ENCODE measurements at places on chromosomes 4 and X.
A peak's percentile ranks its signal among the peaks of the same experiment; 100 is the strongest.

- peak; percentile 45 for DNase-seq
These were observed 60.7 kb upstream of the PGM2 start for GRCh38 chr4:37765741-37766140.

DNA sequence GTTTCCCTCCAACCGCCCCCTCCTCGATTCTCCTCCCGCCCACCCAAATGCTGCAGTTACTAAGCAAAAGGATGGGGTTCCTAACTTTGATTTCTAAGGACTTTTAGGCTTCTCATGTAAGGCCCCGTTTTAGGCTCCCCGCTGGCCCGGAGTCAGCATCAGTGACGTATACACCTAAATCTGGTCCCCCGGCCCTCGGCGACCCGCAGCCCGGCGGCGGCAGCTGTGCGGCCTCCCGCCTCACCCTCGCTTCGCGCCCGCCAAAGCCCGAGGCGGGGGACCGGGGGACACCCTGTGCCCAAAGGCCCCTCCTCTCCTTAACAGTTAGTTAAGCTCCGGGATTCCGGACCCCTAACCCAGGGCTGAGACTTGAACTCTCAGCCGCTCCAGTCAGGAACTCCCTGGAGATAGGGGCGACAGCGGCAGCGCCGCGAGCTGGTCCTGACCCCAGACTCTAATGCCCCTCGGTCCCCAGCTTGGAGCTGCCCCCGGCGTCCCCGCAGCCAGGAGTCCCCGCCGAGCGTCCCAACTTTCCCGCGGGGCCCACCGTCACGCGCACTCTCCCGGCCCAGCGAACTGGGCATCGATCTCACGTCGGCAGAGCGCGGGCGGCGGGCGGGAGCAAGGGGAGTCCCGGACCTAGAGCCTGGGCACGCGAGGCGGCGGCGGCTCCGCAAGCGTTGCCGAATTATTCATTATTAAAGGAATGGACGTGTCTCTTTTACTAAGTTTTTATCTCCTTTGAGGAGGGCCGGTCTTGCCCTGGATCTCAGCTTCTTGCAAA is 1.5 kb upstream of the NR3C2 start:
- DNase-seq = peak; percentile 30

DNA sequence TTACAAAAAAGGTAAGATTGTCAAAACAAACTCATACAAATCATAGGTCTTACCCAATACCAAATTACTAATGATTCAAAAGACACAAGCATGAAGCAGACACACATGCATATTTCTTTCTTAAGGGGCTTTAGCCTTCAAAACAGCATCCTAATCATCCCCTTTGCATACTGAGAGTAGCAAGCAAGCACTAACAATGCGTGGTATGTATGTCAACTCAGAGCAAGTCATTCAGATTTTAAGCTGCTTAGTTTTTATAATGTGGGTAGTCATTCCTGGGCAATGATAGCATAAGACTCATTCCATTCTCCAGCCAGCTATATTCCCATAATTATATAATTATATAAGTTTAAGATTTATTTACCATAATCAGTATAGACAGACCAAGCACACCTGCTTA is 219.6 kb downstream of the DKK2 start:
- no peak for DNase-seq

DNA sequence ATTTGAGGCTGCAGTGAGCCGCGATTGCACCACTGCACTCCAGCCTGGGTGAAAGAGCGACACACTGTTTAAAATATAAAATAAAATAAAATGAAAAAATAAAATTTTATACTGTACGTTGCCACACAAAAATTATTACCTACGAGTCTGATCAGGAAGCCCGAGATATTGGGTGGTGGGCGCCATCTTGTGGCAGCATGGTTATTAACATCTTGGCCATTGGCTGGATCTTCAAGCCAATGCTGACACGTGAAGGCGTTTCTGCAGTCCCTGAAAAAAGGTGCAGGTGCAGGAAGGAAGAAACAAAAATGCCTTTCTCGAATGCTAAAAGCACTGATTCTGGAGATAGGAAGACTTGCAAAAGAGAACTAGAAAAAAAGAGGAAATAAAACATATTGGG is 4.9 kb upstream of the TLR8 start:
- DNase-seq = peak; percentile 73

- no peak for DNase-seq
These were observed 708.9 kb upstream of the HS3ST1 start for GRCh38 chr4:12137575-12137974.

DNA sequence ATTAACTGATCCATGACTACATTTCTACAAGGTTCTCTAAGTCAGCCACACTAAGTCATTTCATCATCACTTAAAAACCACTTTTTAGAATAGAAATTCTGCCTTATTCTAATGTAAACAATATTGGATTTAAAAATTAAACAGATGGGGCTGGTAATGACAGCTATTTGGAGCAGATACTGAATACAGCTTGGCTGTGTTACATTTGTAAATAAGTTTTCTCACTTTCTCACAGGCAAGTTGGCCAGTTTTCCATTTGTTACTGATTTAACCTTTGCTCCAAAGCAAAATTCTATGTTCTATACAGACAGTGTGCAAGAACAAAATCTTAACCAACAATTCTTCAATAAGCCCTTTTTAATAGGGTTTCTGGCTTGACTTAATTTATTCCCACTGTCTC is 370.7 kb downstream of the GRIA2 start:
- no peak for DNase-seq

DNA sequence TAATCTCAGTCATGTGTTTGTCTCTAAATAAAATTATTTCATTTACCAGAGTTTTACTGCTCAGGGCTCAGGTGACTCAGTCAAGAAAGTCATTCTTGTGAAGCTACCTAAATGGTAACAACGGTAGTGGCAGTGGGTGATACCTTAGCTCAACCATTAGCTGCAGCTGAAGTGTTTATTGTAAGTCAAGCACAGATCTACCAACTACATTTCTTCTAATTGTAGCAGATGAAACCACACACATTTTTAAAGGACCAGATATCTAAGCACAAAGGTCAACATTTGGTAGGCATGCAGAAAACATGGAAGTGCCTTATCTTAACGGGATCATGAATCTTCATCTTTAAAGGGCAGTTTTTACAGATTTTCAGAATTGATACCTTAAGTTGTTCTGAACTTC is 79.1 kb downstream of the FAT4 start:
- no peak for DNase-seq

DNA sequence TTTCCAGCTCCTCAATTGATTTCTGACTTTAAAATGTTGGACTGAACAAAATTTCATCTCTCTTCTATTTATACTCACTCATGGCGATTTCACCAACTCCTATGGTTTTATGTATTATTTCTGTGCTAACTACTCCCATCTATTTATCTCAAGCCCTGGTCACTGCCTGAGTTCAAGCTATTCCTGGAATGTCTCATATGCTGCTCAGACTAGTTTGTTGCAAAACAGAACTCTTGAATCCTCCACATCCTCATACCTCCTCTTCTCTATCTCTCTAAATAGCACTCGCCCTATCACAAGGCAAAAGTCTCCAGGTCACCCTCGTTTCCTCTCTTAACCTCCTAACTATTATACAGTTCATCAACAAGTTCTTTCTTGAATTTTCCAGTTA is 19.0 kb upstream of the DDX60 start:
- no peak for DNase-seq

GRCh38 chr4:177064729-177065394 is 244.8 kb upstream of the NEIL3 start:
- DNase-seq = no peak

GRCh38 chr4:183038436-183038835 is 60.6 kb upstream of the WWC2 start:
- no peak for DNase-seq

- no peak for DNase-seq
These were observed 369.3 kb downstream of the DMD start for GRCh38 chrX:32842053-32842452.

DNA sequence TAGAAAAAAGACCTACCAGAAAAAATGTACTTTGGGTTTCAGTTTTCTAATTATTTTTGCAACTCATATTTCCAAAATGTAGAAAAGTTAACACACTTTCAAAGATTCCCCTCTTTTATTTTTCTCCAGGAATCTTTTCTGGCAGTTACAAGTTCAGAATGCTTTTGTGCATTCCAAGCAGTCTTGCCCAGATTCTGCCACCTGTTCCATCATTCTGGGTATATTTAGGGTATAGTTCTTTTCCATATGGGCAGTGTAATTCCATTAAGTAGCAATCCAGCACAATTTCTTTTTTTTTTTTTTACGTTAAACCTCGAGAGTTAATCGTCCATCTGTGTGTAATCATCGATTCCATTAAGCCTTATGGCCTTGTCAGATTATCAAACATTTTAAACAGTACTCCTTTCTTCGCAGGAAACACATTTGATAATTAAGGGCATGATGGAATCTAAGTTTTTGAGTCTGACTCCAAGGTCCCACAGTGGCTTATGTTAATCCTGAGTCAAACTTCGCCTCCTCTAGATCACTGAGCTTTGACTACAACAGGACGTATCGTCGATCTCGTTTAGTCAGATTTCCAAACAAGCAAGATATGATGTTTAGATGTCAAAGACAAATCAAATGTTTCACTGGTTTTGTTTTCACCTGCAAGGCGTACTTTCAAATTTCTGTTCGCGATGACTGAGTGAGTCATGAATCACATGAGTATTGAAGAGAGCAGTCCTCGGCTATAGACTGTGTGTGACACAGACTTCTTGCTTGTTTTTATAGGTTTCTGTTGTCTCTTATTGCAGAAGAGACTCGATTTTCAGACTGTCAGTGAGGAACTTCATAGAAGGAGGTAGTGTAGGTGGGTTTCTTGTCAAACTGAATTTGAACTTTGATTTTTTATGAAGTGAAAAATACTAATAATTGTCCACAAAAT is 118.9 kb upstream of the GK2 start:
- no peak for DNase-seq

DNA sequence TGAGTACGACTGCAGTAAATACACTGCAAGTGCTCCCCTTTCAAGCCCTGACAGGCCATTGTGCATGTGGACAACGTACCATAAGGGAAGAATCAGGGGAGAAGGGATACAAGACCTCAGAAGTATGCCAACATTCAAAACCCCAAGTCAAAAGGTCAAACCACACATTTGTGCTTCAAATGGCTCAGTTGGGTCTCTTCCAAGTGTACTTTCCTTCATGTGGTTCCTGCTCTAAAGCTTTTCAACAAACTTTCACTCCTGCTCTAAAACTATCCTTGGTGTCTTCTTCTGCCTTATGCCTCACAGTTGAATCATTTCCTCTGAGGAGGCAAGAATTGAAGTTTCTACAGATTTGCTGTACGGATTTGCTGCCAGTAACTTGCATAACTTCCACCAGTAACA is 305.7 kb upstream of the SLIT2 start:
- no peak for DNase-seq
